ENCODE measurements at places on chromosomes 6 and 20.

GRCh38 chr6:111806561-111807497 is 66.4 kb downstream of the FYN start:
- DNase-seq, result no peak

GRCh38 chr20:44131704-44132103 is 55.3 kb downstream of the JPH2 start:
- DNase-seq, result no peak

- DNase-seq, result no peak
Observed at GRCh38 chr6:119395192-119395591, 45.6 kb upstream of the MAN1A1 start.

- peak; percentile 36 for DNase-seq
Observed at GRCh38 chr6:26543953-26544352, 5.8 kb downstream of the HMGN4 start.

- no peak for DNase-seq
Observed at GRCh38 chr20:22473293-22473692, 111.1 kb downstream of the FOXA2 start.

DNA sequence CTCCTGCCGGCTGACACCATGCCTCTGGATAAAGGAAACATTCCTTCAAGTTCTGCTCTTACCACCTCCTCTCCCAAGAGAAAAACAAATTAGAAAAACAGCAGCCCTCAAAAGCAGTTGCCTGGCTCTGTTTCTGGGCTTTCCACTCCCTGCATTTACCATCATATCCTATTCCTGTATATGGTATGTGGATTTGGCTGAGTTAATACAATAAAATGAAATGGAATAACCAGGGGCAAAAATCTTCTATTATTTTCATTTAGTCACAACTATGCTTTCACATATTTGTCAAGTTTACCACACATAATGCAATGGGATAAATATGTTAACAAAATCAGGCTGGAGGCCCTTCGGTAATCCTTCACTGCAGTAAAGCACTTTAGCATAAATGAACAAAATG is 34.3 kb downstream of the COL12A1 start:
- DNase-seq, result peak; percentile 74

DNA sequence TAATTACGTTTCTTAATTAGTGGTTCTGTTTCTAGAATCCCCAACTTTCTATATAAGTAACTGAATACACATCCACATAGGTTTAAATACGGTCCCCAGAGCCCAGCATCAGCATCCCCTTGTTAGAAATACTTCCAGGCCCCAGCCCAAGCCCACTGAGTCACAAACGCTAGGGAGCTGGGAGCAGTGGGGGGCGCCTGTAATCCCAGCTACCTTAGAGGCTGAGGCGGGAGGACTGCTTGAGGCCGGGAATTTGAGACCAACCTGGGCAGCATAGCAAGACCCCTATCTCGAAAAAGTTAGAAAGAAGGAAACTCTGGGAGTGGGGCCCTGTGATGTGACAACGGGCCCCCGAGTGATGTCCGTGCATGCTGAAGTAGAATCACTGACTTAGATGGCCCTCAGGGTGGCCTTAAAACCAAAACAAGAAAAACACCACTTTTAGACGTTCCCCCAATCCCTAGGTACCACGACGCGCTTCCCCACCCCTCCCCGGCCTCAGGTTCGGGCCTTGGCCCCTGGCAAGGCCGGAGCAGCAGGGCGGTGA is 1.3 kb upstream of the PPP1R3G start:
- no peak for DNase-seq

DNA sequence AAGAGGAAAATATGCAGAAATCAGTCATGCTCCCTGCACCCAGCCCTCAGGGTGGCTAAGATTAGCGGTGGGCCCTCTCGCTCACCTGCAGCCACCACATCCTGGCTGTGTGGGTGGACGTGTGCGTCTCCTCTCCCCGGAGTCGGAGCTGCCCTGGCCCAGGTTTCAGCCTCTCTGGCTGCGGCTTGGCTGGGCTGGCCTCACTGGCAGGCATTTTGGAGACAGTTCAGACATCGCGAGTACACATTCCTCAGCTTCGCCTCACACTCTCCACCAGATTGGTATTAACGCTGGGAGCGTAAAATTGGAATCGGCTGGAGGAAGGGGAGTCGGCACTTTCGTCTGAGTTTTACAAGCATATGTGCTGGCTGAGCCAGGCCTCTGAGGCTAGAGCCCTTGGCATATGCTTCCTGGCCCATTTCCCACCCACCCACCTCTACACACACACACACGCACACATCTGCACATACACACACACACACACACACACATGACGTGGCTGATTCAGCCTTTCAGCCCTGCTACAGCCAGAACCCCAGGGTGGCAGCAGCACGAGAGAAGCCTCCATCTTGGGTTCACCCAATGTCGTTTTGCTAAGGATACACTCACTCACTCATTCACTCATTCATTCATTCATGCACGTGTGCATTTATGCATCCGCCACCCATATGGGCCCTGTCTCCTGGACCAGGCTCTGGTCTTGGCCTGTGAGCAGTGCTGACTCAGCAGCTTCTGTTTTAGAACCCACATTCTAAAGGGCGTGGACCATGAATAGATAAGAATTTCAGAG is 42.9 kb downstream of the BCAS4 start:
- DNase-seq, result peak; percentile 37

- no peak for DNase-seq
Observed at GRCh38 chr6:91796603-91797002, 1209.7 kb upstream of the MAP3K7 start.

GRCh38 chr6:140872885-140873284 is 1259.8 kb upstream of the GJE1 start:
- no peak for DNase-seq
